Activated effector memory CD4-positive, alpha-beta T cell treated with anti-CD3 and anti-CD28 coated beads, Interleukin-2, amount 50 U/mL, for 16 hours (primary cell): ENCODE measurements at places on chromosomes 7 and 10.

DNA sequence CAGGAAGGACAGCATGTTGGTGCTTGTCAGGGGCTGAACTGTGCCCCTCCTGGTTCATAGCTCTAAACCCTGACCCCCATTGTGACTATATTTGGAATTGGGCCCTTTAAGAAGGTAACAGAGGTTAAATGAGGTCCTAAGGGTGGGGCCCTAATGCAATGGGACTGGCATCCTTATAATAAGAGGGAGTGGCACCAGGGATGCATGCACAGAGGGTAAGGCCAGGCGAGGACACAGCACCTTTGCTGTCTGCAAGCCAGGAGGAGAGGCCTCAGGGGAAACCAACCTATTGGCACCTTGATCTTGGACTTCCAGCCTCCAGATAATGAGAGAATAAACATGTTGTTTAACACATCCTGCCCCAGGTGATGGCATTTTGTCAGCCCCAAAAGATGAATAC lies 61.3 kb upstream of the EBF3 start:
- peak; percentile 19 for DNase-seq

GRCh38 chr10:26770069-26770468 lies 72.6 kb downstream of the PDSS1 start:
- no peak for DNase-seq

- no peak for DNase-seq
Observed at GRCh38 chr10:75651417-75651816, 220.0 kb downstream of the LRMDA start.

DNA sequence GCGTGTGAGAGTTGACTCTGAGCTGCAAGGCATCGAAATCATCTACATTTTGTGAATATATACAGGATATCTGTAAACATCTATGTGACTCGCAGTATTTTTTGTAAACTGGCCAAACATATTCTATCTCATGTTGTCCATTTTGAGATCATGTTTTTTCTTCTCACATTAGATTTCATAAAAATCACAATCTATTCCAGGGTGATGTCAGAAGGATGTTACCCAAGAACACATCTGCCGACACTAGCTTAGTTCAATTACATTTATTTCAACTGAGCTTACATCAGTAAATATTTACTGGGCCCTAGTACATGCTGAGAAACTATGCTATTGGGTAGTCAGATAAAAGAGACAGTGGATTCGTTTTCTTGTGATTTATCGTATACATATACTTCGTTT lies 2.5 kb upstream of the BUB3 start:
- DNase-seq, result no peak

DNA sequence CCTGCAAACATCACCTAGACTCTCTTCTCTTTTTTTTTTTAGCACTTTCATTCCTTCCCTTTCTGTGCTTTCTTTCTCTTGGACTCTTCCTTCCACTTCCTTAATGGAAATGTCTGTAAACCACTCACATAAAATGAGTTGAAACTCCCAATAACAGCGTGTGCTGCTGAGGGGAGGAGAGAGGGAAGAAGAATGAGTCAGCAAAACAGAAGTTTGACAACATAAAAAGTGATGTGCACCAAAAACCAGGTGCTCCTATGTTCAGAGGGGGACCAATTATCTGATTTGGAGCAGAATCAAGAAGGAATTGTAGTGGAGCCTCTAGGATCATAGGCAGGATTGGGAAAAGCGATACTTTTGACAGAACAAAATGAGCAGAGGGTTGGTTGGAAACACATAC lies 712.1 kb upstream of the IGFBP3 start:
- DNase-seq, result no peak

GRCh38 chr10:115022733-115023132 lies 70.4 kb upstream of the ATRNL1 start:
- DNase-seq, result no peak

DNA sequence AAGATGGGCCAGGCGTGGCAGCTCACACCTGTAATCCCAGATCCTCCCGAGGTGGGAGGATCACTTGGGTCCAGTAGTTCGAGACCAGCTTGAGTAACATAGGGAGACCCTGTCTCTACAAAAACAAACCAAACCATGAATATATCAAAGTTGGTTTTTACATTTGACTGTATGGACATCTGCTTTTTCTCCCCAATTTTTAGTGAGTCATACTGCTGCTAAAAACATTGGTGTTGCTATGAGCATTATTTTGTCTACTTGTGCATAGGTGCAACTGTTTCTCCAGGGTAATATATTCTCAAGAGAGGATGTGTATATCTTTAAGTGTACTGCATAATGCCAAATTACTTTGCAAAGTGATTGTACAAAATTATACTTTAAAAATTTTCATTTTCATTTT lies 769 bp upstream of the TMEM248 start:
- no peak for DNase-seq

- DNase-seq, result no peak
Observed at GRCh38 chr10:95260909-95261552, 29.8 kb downstream of the PDLIM1 start.

- peak; percentile 75 for DNase-seq
Observed at GRCh38 chr7:101126651-101127459, at the start of gene SERPINE1. Gene SERPINE1, plus strand, starts transcription at chr7:101127104. Its CDS starts 1,290 bp downstream, at chr7:101128394.

DNA sequence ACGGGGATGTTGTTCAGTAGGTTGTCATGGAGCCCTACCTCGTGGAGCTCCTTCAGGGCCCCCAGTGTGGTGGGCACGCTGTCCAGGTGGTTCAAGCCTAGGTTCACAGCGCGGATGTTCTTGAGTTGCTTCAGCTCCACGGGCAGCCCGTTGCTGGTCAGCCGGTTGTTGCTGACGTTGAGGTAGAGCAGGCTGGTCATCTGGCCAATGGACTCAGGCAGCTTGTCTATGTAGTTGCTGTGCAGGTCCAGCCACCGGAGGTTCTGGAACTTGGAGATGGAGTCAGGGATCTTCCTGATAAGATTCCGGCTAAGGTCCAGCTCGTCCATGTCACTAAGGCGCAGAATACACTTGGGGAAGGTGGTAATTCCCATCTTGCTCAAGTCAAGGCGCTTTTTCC lies 26.0 kb downstream of the LRRC18 start:
- no peak for DNase-seq

GRCh38 chr7:134372858-134373257 lies 56.1 kb upstream of the SLC35B4 start:
- no peak for DNase-seq

- DNase-seq, result no peak
Observed at GRCh38 chr7:43592326-43592725, 9.4 kb downstream of the STK17A start.

DNA sequence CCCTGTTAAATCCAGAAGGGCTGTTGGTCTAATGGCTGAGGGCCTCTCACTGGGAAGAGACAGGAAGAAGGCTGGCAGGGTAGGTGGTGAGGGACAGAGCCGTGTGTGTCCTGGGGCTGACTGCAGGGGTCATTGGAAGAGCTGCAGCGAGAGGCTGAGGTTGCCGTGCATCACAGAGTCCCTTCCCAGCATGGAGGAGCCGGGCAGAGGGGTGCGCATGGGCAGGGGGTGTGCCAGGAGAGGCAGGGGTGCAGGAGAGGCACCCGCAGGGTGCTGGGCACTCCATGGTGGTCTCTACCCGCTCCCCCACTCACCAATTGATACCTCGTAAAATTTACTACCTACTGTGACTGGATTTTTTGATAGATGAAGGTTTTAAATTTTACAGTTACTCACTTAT lies 124.3 kb downstream of the ACTR3B start:
- DNase-seq, result peak; percentile 41

DNA sequence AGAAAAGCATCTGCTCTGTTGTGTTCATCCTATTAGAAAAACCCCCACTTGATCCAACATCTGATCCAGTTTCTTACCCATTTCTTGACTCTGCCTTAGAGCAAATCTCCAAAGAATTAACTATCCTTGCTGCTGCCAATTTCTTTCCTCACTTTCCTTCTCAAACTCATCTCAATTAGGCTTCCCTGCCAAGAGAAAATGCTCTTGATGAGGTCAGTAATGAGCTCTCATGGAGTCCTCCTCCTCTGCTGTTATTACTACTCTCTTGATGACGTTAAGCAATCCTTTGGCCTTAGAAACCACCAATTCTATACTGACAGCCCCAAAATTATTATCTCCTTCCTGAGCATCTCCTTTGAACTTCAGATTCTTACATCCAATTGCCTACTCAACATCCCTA lies 162.0 kb upstream of the FAM13C start:
- DNase-seq, result no peak

DNA sequence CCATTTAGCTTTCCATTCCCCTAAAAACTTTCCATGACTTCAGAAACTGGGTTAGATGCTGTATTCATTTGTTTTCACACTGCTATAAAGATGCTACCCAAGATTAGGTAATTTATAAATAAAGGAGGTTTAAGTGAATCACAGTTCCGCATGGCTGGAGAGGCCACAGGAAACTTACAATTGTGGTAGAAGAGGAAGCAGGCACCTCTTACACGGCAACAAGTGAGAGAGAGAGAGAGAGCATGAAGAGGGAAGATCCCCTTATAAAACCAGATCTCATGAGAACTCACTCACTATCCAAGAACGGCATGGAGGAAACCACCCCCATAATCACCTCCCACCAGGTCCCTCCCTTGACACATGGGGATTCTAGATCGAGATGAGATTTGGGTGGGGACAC lies 336.8 kb downstream of the TFEC start:
- no peak for DNase-seq

DNA sequence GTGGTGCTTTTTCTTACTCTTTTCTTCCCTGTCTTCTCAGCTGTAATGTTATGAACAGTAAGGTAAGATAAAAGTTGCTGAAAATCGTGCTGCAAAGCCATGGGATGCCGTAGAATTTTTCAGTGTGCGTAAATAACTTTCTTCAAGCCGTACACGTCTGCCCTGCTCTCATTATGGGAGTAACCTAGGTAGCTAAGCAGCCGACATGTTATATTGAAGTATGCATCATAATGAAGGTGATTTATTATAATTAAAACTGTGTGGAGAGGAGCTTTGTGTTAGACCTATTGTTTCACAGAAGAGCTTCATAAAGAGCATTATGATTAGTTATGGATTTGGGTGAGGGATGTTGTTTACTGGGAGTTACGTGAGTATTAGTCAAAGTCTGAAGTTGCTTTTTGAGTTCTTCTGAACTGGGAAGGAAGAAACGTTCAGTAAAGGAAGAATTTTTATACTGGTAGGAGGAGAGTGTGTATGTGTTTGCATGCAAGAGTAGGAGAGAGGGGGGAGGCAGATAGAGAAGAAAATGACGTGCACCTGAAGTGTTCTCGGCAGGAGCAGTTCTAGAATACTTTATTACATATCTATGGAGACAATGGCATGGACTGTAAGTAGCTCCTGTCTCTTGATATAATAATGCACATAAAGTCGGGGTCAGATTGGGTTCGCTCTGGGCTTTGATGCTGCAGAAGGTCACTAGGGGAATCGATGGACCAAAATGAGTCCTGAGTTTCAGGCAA lies 56.3 kb downstream of the POU6F2 start:
- no peak for DNase-seq

GRCh38 chr7:106775552-106775936 lies 89.5 kb upstream of the PIK3CG start:
- no peak for DNase-seq

DNA sequence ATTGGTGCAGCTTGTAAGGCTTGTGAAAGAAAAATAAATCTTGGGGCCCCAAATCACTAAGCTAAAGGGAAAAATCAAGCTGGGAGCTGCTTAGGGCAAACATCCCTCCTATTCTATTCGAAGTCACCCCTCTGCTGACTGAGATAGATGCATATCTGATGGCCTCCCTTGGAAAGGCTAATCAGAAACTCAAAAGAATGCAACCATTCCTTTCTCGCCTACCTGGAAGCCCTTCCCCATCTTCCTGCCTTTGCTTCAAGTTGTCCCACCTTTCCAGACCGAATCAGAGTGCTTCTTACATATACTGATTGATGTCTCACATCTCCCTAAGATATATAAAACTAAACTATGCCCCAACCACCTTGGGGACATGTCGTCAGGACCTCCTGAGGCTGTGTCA lies 240.3 kb downstream of the SKIDA1 start:
- no peak for DNase-seq

DNA sequence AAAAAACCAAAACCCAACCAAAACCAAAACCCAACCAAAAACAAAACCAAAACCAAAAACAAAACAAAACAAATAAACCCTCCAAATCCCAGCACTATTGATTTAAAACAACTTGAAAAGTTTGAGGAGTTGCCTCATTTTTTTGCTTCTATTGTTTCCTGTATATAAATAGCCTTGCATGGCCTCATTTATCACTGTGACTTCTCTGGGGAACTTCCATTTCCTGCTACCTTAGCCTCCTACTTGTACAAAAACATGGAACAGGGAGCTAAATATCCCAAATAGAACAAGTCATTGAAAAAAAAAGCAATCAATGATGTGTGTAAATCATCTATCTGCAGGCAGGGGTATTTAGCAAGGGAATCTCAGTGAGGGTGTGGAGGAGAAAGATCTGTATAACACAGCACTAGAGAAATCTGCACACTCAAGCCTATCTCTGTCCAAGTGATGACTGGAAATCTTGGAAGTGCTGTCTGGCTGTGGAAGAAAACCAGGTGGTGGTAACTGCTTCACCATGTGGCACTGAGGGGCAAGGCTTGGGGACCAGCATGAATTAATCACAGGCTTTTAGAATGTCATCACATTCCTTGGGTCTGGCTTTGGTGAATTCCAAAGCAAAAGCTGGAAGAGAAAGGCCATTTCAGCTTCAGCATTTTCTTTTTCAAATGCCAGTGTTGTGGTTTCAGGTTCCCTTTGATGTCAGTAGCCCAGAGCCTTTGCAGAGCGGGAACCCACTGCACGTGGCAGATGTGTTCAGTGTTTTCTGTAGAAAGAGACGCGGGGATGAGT lies 349.5 kb upstream of the ZNF32 start:
- no peak for DNase-seq

DNA sequence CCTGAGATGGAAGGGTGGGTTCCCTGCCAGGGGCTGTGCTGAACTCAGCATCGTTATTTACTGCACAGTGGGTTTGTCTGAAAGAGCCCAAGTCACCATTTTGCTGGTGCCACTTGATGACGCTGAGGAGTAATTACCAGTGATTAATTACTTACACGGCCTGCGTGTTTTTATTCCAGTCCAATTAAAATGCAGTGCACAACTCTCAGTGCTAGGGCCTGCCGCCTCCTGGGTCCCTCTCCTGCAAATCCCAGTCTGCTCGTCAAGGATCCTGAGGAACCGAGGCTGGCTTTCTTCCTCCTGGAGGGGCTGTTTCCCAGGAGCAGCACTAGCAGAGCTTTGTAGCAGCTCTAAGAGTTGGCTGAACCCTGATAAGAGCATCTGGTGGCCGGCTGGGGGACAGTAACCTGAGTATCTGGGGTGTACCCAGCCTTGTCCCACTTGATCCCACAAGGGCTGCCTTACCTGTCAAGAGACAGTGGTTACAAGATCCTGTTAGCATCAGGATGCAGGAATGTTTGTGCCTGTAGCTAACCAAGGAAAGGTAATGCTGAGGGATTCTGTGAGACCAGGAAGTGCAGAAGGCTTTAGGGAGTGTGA lies 45.1 kb upstream of the LRRC4 start:
- DNase-seq, result no peak

GRCh38 chr7:41931263-41931646 lies 228.4 kb upstream of the INHBA start:
- DNase-seq, result no peak

- DNase-seq, result peak; percentile 86
Observed at GRCh38 chr10:112140110-112140970, 43.2 kb downstream of the GPAM start.

- DNase-seq, result peak; percentile 83
Observed at GRCh38 chr7:2698581-2699288, 10.7 kb downstream of the AMZ1 start.
